SHP77 (cell line): ENCODE measurements at places on chromosomes 4 and X.

DNA sequence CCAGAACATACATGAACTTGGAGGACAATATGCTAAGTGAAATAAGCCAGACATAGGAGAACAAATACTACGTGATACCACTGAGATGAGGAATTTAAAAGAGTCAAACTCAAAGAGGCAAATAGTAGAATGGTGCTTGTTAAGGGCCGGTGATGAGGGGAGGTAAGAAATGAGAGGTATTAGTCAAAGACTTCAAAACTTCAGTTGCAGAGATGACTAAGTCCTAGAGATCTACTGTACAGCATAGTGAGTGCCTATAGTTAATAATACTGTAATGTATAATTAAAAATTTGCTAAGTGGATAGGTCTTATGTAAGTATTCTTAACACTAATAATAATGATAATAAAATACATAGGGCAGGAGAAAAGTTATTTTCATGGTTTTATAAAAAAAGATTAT is 126.9 kb upstream of the VEGFC start:
- no peak for DNase-seq

DNA sequence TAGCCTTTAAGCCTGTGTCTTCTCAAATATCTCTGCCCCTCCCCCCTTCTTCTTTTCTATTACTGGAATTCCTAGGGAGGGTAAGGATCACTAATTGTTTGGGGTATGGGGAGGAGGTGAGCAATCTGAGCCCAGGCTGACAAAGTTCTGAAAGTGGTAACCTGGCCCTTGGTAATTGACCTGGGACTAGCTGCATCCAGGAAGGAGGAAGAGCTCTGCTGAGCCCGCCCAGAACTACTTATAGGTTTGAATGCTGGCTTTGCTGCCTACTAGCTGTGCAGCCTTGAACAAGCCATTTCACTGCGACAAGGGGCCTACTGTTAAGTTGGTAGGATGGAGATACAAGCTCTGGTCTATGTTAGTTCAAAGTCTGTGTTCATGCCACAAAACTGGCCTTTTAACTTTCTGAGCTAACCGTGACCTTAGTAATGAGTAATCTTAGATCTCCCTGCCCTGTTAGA is 37.8 kb downstream of the DGKK start:
- no peak for DNase-seq

DNA sequence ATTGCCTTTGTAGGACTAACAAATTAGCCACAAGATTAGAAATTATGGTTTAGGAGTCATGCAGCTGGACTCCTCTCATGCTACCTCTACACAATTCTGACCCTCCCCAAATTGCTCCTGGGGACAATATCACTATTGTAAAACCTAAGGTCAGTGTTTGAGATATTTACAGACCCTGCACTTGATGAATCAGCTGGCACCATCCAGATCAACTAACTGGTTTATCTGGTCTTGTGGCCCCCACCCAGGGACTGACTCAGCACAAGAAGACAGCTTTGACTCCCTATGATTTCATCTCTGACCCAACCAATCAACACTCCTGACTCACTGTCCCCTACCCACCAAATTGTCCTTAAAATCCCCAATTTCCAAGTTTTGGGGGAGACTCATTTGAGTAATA is 192.4 kb downstream of the STPG2 start:
- DNase-seq, result no peak

- no peak for DNase-seq
Measured at GRCh38 chr4:53535567-53535966, 55.7 kb downstream of the LNX1 start.

- no peak for DNase-seq
Measured at GRCh38 chr4:25107827-25108516, 52.3 kb downstream of the SEPSECS start.

DNA sequence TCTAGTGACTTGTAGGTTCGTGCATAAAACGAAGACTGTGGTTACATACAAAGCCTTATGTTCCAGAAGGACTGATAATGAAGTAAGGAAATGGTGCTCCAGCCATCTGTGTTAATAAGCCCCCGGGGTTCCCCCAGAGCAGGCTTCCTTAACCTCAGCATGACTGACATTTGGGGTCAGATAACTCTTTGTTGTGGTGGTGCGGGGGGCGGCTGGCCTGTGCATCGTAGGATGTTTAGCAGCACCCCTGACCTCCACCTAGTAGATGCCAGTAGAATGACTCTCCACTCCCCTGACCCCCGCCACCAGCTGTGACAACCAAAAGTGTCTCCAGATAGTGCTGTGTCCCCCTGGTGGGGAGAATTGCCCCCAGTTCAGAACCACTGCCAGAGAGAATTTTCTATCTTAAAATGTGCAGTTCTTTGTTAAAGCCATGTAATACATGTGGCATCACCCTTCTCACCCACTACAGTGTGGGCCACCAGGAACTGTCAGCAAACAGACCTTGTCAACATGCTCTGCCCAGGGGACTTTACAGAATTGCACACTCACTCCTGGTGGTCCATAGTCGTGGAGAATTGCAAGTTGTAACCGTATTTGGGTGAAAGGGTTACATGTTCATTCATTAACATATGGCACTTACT is 7.5 kb downstream of the SH3KBP1 start:
- DNase-seq, result no peak
